ENCODE measurements at places on chromosomes 3 and 15.

- no peak for DNase-seq
Measured at GRCh38 chr3:133893683-133894352, 1.9 kb downstream of the RAB6B start.

- peak; percentile 61 for DNase-seq
Measured at GRCh38 chr15:67506775-67507747, 13.9 kb upstream of the C15orf61 start.

DNA sequence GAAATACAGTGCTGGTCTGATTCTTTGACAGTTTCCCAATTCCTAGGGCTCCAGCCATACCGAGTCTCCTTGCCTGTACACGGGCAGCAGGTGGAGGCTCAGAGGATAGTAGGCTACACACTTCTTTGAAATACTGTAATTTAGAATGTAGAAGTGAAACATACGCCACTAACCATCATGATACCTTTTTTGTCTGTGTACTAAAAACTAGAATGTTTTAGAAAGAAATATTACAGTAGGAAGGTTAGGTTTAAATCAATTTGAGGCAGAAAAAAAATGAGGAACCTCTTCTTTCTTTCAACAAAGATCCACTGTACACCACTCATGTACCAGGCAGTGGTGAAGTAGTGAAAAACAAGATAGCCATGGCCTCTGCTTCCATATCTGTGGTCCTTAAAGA, 354.7 kb downstream of the MCTP2 start:
- DNase-seq, result no peak

- no peak for DNase-seq
Measured at GRCh38 chr15:48876057-48876456, 1.9 kb upstream of the EID1 start.

DNA sequence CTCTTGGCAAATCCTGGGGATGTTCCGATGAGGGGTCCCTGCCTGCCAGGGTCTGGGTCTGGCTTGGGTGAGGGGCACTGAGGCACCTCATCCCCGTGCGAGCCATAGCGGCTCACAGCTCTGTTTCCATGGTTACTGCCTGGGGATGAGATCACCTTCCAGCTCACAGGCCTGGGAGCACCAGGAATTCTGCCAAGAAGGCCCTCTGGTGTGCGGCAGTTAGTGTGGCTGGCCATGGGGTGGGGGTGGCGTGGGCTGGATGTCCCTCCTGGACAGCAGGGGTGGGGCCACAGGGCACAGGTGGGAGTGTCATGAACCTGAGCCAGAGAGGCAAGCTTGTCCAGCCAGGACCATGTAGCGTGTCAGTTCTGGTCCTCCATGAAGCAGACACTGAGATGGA, 22.1 kb upstream of the PRR23E start:
- DNase-seq, result no peak

DNA sequence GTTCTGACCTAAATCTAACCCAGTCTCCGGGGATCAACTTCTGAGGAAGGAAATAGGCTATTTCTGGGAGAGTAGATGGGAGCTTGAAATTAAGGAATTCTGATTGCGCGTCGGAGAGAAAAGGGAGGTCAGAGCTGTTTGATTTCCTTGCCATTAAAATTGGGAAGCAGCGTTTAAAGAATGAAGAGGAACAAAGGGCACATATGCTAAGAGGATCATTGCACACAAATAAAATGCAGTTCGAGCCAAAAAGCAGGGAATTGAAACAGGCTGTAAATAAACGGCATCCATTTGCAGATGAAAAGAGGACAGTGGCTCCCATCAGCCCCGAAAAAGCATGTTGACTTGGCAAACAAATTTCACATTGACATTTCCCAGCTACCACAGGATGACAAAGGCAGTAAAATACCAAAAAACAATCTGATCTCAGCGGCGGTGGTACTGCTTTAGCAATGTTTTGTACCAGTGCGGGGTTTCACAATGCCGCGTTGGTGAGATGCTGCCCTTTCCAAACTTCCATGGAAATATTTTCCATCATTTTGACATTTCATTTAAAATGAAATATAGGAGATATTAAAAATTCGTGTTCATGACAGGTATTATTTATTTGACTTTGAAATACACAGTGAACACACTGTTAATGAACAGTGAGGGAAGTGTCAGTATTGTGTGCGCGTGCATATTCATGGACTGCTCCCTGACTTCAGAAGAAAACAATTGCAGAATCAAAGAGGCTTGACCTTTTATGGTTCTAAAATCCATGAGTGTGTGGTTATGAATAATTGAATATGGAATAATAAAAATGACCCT, 108.8 kb downstream of the SQOR start:
- no peak for DNase-seq

DNA sequence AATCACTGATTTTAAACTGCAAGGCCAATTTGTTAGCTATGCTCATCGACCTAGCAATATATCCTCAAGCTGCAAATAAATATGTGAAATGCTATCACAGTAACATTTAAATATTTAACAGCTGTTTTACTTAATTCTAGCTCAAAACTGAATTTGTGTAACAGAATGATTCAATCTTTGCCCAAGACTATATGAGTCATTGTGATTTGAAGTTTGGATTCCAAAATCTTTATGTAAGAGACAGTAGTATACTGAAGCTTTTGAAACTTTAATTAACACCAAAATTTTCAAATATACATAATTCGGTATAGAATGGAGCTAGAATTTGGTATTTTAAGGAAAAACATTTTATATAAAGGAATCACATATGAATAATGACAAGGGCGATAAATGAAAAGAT, 603.0 kb upstream of the ROBO2 start:
- DNase-seq, result no peak

GRCh38 chr3:100427699-100428098, 26.4 kb downstream of the LNP1 start:
- no peak for DNase-seq

- DNase-seq, result no peak
Measured at GRCh38 chr3:10160925-10161324, 3.8 kb upstream of the IRAK2 start.

DNA sequence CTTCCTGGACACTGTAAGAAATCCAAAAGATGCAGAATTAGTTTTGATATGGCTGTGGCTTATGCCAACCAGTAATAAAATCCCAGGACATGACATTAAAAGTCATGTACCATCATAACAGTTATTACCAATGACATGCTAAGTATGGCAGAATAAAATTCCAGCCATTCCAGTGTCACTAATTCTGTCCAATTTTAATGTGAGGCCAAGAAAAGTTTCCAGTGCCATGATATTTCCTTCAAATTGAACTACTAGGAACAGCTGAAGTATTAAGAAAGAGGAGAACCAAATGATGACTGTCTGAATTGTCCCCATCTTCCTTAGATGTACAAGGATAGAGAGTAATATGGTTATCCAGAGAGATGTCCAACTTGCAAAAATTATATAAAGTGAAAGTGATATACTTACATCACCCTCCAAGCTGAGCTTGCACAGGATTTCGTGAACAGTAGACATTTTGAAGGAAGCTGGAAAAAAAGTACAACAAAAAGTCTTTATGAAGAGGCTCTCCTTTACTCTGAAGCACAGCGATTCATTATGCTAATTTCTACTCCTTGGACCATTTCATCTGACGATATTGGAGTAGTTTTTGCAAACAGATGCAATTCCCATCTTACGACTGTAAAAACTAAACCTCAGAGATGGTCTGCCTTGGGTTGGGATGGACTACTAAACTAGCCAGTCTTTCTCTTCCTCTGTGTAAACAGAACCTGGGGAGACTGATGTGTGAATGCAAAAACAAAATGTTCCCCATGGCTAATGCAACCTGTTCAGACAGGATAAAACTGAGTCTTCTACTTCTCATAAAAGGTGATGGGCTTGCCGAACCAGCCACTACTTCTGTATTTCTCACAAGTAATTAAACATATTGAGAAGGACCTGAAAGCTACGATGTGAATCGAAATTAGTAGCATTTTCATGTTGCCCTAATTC, 11.9 kb downstream of the ANXA2 start:
- no peak for DNase-seq
